ENCODE measurements at places on chromosomes 2 and 18. TPM values are rescaled to one million over a fixed set of nuclear protein-coding genes. Genes with fewer than 3 reads are reported as not detected.

Gene CRYGD
- not detected for polyA plus RNA-seq

Gene HS6ST1
- polyA plus RNA-seq: 3.1 TPM

Gene IRS1
- 2.5 TPM for polyA plus RNA-seq

Gene TMEM163
- polyA plus RNA-seq: not detected

DNA sequence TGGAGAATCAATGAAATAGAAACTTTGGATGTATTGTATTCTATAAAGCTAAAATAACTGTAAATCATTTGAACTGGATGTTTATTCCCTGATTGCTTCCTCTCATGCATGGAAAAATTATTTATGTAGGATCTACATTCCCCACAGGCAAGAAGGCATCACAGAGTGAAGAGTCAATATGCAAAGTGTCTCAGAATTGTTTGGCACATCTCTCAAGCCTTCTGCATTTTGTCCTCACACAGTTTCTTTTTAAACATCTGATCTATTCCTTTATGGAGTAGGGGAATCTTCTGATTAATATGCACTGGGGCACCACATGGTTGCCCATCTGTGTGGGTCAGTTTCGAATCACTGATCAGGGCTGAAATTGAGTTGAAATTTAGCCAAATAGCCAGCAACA is 465.4 kb downstream of the ZNF804A start:
- DNase-seq: no peak

GRCh38 chr18:40810372-40810771 is 1144.7 kb upstream of the PIK3C3 start:
- DNase-seq: no peak

DNA sequence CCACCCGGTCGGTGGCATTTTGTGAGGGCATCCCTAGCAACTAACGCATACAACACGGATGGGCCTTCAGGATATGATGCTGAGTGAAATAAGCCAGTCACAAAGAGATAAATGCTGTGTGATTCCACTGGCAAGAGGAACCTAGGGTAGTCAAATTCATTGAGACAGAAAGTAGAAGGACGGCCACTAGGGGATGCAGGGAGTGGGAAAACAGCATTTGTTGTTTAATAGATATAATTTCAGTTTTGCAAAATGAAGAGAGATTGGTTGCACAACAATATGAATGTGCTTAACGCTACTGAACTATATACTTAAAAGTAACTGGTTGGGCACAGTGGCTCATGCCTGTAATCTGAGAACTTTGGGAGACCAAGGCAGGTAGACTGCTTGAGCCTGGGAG is 112.9 kb downstream of the AFF3 start:
- DNase-seq: no peak

DNA sequence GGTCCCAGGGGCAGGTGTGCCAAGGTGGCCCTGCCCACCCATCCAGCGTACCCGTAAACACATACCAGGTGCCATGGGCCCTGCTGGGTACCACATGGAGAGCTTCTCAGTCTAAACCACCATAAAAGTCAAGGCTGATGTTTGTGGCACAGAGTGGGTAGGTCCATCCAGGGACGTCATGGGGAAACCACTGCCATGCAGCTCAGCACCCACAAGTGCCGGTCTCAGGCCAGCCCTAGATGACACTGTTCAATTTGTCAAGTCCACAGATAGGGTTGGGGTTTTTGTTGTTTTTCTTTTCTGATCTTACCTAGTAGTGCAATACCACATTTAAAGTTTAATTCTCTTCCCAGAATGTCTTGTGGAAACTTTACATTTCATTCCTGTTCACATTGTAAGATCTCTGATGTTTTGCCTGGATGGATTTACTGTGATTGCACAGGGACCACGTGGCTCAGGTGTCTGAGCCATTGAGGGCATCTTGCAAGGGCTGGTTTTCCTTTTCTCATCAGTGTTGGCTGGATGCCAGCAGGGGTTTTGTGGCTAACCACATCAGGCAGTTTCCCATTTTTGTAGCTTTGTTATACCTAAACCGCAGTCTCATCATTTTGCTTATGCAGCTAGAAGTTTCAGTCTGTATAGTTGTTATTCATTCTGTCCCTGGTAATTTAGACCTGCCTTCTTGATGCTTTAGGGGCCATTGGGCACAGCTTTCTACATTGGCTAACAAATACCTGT is 64.7 kb downstream of the STK25 start:
- no peak for DNase-seq
